ENCODE measurements at places on chromosomes 6 and 20.

- DNase-seq: no peak
These were observed 28.3 kb downstream of the MRS2 start for GRCh38 chr6:24431045-24431451.

DNA sequence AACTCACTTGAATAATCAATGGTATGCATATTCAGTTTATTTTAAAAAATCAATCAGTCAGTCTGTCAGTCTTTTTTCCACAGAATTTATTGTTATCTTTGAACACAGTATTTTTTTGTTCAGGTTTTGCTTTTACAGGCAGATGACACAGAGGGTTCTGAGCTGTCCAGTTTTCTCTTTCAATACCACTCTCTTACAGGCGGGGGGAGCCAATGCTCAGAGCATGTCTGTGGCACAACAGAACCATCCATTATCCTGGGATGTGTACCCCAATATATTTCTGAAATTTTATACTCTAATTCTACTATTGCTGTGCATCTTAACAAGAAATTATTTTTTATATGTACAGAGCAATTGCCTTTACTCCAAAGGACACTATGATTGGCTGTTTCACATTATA is 21.2 kb downstream of the ROS1 start:
- no peak for DNase-seq

DNA sequence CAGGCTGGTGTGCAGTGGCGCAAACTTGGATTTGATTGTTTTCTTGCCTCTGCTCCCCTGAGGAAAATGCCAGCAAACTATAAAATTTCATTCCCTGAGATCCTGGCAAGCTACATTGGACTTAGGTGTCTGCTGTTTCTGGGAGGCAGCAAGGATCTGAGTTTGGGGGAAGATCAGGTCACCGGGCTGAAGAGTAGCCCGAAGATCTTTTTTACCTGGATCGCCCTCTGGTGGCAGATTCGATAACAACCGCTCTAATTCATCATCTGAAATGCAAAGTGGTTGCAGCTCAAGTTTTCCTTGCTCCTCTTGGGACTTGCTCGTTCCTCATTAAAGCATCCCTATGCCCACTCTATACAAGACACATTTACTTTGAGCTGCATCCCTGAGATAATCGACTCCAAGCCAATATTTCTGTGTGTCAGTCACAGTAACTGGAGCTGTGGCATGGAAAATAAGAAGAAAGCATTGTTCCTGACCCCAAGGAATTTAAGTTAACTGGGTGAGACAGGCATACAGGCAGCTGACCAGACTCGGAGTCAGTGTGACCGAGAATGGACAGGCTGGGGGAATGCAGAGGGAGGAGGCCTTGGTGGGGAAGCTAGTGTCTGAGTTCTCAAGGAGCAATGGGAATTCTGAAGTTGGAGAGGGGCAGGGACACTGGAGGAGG is 131.8 kb upstream of the PROKR2 start:
- peak; percentile 19 for DNase-seq

DNA sequence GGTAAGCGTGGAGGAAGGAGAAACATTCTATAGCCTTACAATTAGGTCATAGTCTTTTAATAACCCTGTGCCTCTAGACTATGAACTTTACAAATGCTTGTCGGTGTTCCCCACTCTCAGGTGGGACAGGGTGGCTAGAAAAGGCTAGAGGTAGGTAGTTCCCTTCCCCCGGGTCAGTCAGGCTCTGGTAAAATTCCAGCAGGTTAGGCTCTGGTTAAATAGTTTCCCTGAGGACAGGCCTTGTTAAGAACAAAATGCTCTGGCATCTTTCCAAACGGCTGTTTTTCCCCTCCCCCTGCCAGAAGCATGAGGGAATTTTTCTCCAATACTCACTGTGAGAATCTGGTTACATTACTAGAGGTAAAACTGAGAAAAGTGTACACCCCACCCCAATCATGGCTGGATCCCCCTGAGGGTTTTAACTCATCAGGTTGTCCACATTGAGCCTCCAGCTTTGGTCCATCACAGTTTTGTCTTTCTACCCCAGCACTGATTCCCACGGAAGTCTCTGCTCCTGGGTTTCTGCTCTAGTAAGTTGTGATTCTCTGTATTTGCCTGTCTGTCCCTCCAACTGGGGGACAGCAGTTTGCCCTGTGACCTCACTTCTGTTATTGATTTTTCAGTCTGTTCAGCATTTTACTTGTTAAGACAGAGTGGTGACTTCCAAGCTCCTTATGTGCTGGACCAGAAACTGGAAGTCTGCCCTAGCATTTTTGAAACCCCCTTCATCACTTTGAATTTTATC is 84.7 kb upstream of the ADGRF1 start:
- no peak for DNase-seq

DNA sequence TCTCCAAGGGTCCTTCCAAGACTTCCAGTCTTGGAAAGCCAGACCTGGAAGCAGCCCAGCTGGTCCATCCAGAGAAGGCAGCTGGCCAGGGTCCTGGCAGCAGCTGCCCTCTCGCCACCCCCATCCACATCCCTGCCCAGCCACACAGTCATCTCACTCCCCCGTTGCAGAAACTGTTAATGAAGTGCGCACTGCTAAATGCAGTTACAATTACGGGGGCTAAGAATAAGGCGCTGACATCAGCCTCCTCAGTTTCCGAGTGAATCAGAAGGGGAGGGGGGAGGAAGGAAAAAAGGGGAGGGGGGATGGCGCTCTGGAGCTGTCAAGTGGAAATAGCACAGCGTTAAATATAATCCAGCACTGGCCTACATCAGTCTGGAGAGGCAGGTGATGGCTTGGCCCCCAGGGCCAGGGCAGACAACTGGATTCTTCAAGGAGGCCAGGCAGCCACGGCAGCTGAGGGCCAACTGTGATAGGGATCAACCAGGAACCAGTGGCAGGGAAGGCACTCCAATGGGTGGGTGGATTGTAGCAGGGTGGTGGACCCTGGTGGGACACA is 6.9 kb downstream of the RIMS4 start:
- no peak for DNase-seq

GRCh38 chr20:50293284-50294139 is 102.9 kb downstream of the CEBPB start:
- no peak for DNase-seq

GRCh38 chr6:53358440-53359094 is 9.8 kb upstream of the ELOVL5 start:
- no peak for DNase-seq

DNA sequence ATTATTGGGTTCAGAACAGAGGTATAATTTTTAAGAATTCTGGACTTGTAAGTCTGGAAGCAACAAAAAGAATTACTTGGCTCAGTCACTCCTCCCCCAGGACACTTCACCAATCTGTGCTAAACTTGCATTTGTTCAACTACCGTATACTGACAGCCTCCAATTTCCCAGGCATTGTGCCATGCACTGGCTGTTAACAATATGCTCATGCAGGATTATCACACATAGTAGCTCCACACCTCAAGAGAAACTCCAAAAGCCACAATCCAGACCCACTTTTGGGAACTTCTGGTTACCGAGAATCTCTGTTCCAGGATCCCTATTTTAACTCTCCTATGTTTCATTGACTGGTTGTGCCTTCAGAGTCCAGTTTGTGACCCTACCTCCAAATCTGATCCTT is 7.7 kb downstream of the ADGRF1 start:
- DNase-seq: no peak

- no peak for DNase-seq
These were observed 26.5 kb downstream of the PPP1R3G start for GRCh38 chr6:5111626-5112025.

- no peak for DNase-seq
These were observed 60.9 kb downstream of the PGM3 start for GRCh38 chr6:83132121-83132520.

- no peak for DNase-seq
These were observed 136.5 kb downstream of the BTBD9 start for GRCh38 chr6:38503032-38503773.

DNA sequence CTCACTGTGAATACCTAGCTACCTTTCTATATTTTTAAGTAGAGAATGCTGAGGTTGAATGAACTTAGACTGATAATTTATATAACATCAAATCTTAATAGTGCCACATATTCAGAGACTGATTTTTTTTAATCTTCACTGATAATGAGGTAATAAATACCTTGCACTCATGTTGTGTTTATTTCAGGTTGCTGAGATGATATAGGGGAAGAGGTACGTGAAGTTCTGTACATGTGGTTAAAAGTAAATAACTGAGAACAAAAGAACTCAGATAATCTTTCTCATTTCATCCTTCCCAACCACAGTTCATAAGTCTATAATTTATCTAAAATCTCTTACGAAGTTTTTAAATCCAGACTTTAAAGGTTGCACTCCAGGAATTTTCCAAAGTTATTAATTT is 6.4 kb downstream of the NHSL1 start:
- no peak for DNase-seq

- DNase-seq: no peak
These were observed 24.1 kb upstream of the HINT3 start for GRCh38 chr6:125932451-125932795.

DNA sequence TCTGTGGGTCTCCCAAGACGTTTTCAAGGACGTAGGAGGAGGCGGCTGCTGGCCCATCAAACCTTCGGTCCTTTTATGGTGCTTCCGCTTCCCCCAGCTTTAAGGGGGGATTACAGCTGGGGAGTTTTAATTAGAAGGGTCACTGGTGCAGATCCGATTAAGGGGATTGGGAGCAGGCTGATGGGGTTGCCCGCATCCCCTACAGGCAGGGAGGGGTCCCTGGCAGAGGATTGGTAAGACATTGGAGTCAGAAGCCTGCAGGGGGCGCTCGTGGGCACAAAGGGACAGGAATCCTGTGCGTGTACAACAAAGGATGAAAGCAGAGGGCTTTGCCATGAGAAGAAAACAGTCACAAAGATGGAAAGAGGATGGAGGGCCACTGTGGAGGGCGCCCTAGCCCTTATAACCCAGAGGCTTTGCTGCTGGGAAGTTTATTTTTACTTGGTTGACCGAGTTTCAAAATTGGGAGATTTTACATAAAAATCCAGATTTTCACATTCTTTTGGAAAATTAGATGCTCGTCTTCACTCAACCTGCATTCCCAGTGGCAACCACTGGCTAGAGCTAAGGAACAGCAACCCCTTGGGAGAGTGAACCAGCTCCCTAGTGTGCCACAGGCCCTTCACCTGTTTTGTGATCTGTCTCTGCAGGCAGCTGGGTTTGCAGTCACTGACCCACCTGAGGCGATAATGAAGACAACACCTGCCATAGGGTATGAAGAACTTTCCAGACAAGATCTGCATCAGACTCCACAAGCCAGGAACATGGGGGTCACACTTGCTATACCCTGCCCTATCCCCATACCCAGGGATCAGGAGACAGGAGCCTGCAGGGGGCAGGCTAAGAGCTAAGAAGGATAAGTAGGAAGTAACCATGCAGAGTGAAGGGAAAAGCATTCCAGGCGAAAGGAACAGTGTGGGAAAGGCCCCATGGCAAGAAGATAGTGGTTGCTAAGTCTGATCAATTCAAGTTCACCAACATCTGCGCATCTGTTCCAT is 97.7 kb downstream of the KCNB1 start:
- DNase-seq: peak; percentile 2

DNA sequence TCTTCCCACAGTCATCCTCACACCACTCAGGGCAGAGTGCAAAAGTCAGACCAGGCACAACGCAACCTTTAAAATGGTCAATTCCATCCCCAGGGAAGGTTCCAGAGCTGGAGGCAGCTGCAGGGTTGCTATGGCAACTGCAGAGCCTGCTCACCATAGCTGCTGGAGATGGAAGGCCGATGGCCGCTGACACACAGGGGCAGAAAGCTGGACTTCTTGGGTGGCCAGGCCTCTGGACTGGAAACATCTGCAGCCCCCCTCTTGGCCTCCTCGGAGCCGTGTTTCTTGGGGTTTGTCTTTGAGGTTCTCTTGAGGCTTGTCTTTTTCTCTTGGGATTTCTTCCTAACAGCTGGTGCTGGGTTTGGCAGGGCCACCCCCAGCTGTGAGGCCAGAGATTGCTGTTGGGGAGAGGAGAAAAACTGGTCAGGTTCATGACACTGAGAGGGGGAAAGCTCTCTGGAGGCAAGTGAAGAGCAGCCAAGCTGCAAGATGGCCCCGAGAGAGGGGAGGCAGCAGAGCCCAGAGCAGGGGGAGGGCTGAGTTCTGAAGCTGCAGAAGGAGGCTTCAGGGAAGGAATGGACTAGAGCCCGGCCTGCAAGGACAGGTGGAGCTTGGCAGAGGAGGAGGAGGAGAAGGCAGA is 10.2 kb downstream of the BNIP5 start:
- DNase-seq: no peak

GRCh38 chr6:37550191-37550831 is 50.6 kb upstream of the CCDC167 start:
- no peak for DNase-seq

- no peak for DNase-seq
These were observed 648.9 kb downstream of the FRK start for GRCh38 chr6:115411756-115412155.

GRCh38 chr6:37940074-37940847 is 120.7 kb downstream of the ZFAND3 start:
- DNase-seq: no peak

DNA sequence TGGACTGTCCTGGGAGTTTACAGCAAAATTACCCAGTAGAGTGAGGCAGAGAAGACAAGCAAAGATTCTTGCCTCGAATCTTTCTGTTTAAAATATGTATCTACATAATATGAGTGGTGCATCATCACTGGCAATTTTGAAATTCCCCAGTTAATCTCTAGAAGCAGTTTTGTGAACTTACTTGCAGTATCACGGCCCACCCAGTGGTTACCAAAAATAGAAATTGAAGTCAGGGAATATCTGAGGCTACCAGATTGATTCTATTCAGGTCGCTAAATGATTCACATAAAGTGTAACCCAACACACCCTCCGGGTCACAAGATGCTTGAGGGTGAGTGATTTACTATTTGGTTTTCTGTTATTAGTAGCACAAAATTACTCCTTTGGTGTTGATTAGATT is 111.9 kb downstream of the PPP1R14C start:
- DNase-seq: no peak

DNA sequence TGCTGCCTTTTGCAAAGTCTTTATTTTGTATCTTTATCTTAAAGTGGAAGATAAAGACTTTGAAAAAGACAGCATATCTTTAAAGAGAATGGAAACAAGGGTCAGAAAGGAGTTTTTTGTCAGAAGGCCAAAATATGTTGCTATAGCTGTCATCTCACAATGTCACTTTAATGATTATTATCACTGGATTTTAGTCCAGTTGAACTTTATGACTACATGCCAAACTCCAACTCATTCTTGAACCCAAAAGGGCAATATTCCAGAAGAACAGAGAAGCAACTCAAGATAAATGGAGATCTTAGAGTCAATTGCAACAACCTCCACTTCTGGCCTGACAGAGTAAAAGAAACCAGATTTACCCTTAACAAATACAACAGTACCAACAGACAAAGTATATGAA is 47.3 kb upstream of the CLIC5 start:
- no peak for DNase-seq

All from stimulated activated CD4-positive, alpha-beta T cell treated with anti-CD3 and anti-CD28 coated beads, Interleukin-15, amount 100 ng/mL, for 1 hour (primary cell).